ENCODE measurements at places on chromosomes 5 and 9.

GRCh38 chr9:123445116-123445515, 89.1 kb downstream of the CRB2 start:
- no peak for DNase-seq

- no peak for DNase-seq
These were observed 1118.6 kb upstream of the CDH9 start for GRCh38 chr5:28156981-28157380.

- DNase-seq, result no peak
These were observed 68.6 kb downstream of the NLN start for GRCh38 chr5:65790371-65791163.

GRCh38 chr9:100670719-100671118, 92.8 kb downstream of the CAVIN4 start:
- peak; percentile 80 for DNase-seq

GRCh38 chr5:117434254-117434653, 859.6 kb upstream of the SEMA6A start:
- DNase-seq, result no peak

DNA sequence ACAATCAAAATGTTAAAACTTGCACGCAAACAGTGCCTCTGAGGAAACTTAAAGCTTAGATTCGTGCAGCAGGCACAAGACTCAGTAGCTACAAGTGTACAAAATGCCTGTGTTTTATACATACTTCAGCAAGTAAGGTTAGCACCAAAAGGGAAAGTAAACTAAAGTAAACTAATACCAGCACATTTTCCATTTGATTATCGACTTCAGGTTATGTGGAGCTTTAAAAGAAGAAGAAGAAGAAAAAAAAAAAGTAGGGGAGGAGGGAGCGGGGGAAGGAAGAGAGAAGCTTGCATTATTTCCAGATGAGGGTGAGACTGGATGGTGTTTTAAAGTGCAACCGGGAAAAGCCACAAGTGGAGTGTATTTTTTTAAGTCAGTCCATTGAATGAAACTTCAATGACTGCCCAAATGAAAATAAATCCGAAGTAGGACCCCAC, 596 bp upstream of the ADAMTS6 start:
- DNase-seq, result no peak

DNA sequence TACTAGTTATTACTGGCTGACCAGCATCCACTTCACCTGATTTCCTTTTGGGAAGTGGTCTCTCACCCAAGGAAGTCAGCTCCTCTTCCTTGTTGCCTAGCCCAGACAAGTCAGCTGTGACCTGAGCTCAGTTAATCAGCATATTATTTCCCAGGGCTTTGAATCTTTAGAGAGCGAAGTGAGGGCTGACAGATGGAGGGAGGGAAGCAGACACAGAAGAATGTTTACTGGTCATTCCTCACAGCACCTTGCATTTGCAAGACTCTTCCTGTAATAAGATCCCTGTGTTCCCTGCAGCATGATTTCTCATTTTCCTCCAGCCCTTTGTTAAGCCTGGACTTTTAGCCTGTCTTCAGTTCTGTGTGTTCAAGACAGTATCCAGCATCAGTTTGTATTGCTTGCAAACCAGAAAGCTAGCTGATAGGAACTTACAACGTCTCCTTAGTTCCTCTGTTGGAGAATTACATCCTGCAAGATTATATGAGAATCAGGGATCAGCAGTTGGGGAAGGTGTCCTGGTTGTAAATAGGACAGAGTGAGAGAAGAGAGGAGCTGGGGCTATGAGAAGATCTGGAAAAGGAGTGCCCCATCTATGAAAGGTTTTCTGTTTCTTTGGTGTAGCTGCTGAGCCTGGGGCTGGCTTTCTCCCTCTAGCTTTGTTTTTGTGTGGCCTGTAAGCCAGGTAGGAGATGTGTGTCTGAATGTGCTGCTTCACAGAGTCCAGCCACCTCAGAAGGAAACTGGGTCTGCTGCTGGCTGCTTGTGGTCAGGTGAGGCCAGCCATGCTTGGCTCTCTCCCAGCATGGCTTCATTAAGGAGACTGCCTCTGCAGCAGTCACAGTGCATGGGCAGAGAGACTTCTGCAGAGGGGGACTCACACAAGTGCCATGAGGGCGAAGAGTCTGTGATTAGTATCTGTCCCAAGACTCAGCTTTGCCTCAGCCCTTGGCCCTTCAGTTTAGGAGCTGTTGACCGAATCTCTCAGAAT, 50.3 kb downstream of the MAN2A1 start:
- no peak for DNase-seq

- DNase-seq, result no peak
These were observed 218.5 kb downstream of the SPOCK1 start for GRCh38 chr5:137280656-137281055.

DNA sequence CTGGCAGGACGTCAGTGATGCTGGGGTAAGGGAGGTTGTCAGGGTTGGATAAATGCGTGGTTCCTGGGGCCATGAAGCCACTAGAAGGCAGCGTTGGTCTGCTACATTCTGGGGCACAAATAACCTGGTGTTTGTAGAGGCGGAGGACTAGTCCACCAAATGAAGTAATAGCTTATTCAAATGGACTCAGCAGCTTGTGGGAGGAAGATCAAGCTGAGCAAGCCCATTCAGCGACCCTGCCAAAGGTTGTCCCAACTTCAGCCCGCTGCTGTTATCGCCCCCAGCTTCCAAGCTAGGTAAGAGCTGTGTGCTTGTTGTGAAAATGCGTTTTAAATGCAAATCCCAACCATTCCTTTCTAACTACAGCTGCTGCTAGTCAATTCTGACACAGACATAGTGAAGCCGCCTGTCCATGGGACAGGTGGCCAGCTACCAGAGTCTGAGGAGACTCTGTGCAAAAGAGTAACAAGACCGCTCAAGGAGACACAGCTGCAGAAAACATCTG, 7.6 kb upstream of the FAM240B start:
- no peak for DNase-seq

- peak; percentile 9 for DNase-seq
These were observed 764 bp downstream of the ANKRA2 start for GRCh38 chr5:73564675-73565074.

DNA sequence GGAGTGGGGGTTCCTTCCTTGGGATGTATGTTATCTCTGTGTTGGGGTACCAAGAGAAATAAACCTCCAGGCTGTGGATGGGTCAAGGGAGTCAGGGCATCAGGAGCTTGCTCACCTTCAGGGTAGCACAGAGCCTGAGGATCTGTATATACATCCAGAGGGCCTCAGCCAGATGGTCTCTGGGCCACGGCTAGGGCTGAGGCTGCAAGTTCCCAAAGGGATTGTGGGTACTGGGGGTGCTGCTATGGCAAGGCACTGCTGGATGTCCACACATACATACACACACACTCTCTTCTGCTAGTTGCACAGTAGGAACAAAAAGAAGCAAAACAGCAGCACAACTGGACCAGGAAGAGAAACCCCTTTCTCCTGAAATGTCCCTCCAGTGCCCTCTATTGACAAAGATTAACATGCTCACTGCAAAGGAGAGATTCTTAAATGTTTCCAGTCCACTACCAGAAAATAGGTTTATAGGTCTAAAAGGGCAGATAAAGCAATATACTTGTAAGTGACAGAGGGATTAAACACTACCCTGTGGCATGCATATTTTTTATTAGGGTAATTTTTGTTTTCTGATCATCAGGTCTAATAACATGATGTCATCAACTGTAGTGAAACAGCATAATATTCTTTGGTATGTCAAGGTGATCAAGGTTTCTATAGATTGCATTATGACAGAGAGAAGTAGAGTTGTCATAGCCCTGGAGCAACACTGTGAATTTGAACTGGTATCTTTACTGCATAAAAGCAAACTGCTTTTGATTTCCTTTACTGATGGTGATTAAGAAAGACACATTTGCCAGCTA, 56.3 kb upstream of the KCNN2 start:
- DNase-seq, result no peak

DNA sequence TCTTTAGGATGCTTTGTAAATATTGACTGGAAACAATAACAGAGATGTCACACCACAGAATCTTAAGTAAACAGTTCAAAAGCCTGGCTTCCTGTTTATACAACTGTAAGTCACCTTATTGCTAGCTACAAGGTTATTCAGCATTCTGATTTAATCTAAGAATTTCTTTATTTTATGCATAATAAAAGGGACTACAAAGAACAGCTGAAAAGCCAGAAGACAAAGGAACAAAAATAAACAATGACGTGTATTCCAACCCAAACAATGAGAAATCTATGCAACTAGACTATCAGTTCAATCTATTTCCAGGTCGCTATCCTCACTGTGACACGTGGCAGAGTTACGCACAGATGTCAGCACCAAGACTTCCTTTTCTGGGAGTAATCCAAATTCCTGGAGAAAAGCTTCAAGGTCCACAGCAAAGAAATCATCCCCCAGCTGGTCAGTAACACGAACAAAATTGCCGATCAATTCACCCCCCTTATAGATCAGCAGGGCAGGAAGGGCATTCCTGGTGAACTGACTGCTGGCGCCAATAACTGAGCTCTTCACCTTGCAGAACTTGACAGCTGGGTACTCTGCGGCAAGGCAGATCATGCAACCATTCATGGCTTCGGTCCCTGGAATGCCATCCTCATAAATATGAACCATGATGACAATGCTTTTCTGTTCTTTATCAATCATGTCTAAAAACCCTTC, 8.4 kb downstream of the PDCL start:
- DNase-seq, result no peak

GRCh38 chr9:126624912-126625311, 11.2 kb downstream of the LMX1B start:
- no peak for DNase-seq

DNA sequence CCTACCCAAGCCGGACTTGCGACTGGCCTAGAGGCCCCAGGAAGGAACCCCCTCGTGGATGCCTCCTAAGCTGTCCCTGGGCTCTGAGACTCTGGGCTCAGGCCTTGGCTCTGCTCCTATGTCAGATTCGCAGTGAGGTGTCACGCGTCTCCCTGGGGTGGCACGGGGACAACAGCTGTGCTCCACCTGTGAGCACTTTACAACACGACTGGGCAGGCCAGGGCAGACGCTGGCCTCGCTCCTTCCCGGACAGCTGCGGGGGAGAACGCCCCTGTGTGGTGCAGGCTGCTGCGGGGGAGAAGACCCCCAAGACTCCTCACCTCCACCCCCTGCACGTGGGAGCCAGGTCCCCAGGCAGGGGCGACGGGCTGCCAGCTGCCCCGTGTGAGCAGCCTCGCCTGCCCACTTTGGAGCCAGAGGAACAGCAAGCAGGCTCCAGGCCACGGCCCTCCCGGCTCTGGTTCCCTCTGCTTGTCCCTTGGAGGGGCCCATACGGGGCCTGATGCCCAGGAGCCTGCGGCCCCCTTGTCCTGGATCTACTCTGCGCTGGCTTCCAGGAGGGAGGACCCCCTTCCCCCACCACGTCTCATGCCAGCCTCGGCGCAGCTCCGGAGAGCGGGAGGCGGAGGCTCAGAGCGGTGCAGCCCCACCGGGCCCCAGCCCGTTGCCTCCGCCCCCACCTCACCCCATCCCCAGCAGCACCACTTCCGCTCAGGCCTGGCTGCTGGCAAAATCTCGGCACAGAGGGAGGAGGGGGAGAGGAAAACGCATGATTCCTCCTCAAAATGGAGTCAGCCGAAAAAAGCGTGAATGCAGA, 36.0 kb downstream of the SARDH start:
- DNase-seq, result no peak

- no peak for DNase-seq
These were observed 2.2 kb upstream of the ANXA6 start for GRCh38 chr5:151159649-151160373.

DNA sequence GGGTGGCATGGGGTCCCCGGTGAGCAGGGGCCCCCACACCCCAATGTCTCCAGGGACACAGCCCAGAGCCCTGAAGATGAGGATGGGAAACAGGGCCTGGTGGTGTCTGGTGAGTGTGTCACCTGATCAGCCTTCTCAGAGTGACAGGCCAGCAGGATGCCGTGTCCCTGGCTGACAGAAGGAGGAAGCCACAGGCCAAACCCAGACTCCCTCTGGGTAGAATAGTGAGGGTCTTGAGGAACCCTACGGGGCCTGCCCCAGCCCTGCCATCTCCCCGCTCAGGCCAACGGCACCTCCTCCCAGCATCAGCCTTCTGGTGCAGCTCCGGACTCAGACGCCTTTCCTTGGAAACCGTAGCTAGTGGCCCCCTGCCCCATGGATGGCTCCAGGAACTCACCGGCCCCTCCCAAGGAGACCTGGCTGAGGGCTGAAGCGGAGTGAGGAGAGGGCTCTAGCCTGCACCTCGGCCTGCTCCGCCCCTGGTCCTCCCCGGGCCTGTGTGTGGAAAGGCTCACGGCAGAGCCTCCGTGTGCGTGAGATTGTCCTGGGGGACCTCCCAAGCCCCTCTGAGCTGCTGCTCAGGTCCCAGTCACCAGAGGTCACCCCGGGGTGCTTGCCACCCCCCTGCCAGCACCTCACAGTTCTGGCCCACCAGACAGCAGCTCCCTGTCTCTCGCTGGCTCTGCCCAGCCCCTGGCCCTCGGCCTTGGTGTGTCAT, 6.0 kb downstream of the RALGDS start:
- no peak for DNase-seq

- no peak for DNase-seq
These were observed 143.4 kb downstream of the TENT4A start for GRCh38 chr5:6856653-6857052.

GRCh38 chr9:81855538-81855937, 72.7 kb upstream of the SPATA31D4 start:
- no peak for DNase-seq

DNA sequence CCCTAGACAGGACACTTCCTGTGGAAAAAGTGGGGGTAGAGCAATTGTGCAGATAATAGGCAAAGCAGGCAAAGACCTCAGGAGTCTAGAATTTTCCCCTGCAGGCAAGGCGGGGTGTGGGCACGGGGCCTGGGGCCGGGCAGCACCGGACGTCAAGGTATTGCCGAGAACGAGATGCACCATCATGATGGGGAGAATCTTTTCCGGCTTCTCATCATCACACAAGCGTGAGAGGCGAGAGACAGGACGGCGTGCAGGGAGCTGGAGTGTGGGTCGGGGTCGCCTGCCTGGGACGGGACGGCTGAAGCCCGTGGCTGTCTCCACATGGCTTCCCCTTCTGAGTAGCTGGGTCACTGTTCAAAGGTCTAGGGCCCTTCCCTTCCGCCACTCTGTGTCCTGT, 44.5 kb downstream of the OLFM1 start:
- no peak for DNase-seq

GRCh38 chr9:90029996-90030395, 425.2 kb downstream of the GADD45G start:
- DNase-seq, result no peak

GRCh38 chr9:96621618-96622017, 2.0 kb upstream of the CDC14B start:
- no peak for DNase-seq

DNA sequence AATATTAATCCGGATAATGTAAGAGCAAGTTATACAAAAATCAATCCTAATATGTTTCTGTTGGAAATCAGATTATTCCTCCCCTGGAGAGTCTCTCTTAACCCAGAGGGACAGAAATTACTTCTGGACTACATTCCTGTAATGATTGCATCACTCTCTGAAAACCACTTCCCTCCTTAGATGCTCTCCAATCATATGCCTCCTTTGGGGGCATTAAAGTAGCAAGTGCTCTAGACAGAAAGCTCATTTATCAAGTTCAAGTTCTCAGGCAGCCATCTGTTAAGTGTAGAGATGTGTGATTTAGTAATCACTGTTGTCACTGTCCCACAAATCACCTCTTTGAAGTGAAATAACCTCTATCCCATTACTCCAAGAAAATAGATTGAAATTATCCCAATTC, 247.1 kb downstream of the SLCO4C1 start:
- DNase-seq, result no peak

GRCh38 chr9:30198463-30199309, 2185.8 kb upstream of the ACO1 start:
- no peak for DNase-seq

GRCh38 chr9:120925535-120926396, 830 bp downstream of the TRAF1 start:
- no peak for DNase-seq

GRCh38 chr9:125515983-125516940, 190.7 kb downstream of the MAPKAP1 start:
- no peak for DNase-seq

All from NCI-H748 treated with DMSO at 0.1 percent for 48 hours (cell line).